ENCODE measurements at places on chromosomes 16 and 17.

DNA sequence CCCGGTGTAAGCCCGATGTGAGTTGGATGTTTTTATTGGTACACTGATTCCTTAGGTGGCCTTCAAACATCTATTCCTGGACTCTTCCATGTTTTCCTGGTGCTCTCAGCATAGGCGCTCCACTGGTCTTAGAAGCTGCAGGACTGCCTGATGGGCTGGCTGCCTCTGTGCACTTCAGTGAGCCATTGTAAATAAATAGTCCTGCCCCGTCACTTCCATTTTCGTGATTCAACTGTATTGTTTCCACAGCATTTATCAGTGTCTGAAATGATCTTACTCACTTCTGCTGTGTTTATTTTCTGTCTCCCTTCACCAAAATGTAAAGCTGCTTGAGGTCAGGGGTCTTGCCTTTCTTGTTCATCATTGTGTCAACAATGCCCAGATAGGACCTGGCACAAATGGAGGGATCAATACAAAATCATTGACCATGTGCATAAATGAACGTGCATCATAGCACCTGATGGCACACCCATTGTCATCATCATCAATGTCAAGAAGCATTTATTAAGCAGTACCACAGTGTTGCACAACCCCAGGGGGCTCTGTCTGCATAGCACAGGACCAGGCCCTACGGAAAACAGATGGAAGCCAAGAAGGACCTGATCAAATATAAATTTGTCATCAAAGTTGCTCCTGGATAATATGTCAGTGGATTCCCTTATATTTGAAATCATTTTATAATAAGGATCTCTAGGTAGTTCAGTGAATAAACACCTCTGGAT, 66.6 kb upstream of the CPHXL start:
- H3K4me3 ChIP-seq, result no peak overlapping the region

DNA sequence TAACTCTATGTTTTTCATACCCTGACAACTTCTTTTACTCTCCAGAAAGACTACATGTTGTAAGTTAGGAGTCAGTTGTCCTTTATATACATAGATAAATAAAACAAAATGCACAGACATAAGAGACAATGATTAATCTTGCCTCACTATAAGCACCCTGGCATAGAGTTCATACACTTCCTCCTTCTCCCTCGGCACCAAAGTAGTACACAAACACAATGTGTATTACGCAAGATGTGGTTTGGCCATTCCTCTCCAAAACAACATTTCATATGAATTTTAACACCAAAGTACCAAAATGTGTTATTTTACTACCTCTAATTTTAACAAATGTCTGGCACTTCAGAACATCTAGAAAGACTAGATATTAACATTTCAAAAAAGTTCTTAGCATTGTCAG, 17.2 kb upstream of the SLFN11 start:
- H3K4me1 ChIP-seq, result no peaks in the 10 kb centered on the region
- no peak for DNase-seq
- H3K27me3 ChIP-seq, result no peaks in the 10 kb centered on the region
- H3K36me3 ChIP-seq, result no peaks in the 10 kb centered on the region

DNA sequence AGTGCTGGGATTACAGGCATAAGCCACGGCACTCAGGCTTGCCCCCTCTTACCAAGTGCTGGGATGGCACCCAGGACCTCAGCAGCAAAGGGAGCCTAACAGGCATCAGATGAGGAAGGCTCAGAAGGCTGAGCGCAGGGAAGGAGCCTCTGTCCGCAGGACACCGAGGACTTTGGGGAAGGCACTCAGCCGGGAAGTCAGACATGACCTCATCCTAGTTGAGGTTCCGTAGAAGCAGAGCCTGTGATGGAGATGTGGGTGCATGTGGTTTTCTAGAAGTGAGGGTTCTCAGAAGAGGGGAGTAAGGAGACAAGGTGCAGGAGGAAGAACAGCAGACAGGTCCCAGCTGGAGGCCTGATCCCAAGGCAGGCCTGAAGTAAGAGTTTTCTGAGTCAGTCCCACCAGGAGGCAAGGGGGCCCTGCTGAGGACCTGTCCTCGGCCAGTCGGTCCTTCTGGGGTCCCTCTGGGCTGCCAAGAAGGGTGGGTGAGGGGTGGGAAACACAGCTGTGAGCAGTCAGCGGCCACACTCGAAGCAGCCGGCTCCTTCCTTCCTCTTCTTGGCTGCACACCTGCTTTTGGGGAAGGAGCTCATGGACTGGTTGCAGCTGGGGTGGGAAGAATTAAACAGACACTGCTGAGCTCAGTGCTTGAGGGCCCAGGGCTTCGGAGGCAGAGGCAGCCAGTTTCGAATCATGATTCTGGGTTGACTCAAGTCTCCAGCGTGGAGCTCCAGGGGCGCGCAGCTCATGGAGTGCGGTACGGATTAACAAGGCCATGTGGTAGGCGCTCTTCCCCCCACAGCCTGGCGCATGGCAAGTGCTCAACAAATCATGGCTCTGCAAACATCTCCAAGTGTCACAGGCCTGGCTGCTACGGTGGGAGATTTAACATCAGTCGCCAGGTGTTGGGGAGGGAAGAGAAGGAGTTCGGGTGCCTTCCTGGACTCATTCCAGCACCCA, 38.9 kb upstream of the SNN start:
- H3K4me1 ChIP-seq, result no peaks in the 10 kb centered on the region
- no peaks in the 10 kb centered on the region for H3K27me3 ChIP-seq

- H3K27me3 ChIP-seq, result no peaks in the 10 kb centered on the region
- DNase-seq, result no peak
- H3K4me1 ChIP-seq, result no peaks in the 10 kb centered on the region
- no peaks in the 10 kb centered on the region for H3K36me3 ChIP-seq
- no peak overlapping the region for H3K27ac ChIP-seq
- H3K4me3 ChIP-seq, result no peak overlapping the region
Observed at GRCh38 chr17:56897646-56898424, 16.0 kb downstream of the TRIM25 start.

- no peak overlapping the region for H3K4me3 ChIP-seq
- no peaks in the 10 kb centered on the region for H3K36me3 ChIP-seq
- H3K27ac ChIP-seq, result no peak overlapping the region
- H3K4me1 ChIP-seq, result no peaks in the 10 kb centered on the region
- DNase-seq, result no peak
Observed at GRCh38 chr16:23398987-23399805, 53.8 kb downstream of the COG7 start.

GRCh38 chr17:57113656-57114055, 28.6 kb downstream of the AKAP1 start:
- H3K4me1 ChIP-seq, result no peaks in the 10 kb centered on the region
- no peaks in the 10 kb centered on the region for H3K27me3 ChIP-seq

Measured in uterus (tissue), 4 donors.